ENCODE measurements at places on chromosomes 16 and 17.

DNA sequence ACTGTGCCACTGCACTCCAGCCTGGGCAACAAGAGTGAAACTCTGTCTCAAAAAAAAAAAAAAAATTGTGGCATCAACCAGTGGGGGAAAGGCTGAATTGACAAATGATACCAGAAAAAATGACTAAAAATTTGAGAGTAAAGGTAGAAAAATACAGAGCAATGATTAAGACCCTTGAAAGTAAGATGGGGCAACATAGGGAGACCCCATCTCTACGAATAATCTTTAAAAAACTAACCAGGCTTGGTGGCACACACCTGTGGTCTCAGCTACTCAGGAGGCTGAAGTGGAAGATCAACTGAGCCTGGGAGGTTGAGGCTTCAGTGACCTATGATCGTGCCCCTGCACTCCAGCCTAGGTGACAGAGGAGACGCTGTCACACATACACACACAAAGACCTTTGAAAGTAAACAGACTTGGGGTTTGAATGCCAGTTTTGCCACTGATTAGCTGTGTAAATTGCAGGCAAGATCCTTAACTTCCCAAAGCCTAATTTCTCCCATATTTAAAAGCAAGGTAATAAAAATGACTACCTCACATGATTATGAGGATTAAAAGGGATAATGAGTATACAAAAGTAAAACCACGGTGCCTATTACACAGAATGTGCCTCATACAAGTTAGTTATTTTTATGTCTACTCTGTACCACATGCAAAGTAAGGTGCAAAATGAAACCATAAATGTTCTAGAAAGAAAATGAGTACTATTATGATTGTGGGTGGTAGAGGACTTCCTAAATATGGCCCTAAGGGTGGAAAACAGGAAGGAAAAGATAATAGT, 21.7 kb upstream of the PAFAH1B1 start:
- DNase-seq, result no peak

DNA sequence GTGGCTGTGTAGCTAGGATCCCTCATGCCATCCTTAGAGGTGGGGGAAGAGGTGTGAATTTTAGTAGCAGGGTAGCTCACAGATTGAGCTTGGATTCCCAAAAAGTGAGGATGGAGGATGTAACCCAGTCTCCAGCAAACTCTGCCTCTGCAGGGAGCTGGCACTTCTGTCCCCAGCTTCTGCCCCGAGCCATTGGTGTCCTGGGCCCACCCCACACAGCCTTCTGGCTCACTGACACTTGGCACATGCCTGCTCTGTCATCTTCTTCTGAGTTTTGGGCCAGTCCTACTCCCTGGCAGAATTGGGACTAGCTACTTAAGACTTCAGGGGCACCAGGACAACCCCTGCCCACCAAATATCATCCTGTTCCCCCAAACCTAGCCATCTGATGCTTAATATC, 2.3 kb downstream of the CACNG5 start:
- no peak for DNase-seq

- DNase-seq, result no peak
Measured at GRCh38 chr16:77987810-77988209, 34.5 kb upstream of the CLEC3A start.

- DNase-seq, result peak; percentile 40
Measured at GRCh38 chr17:58121925-58122324, 26.3 kb upstream of the OR4D1 start.

GRCh38 chr17:10105513-10106001, 92.8 kb downstream of the GAS7 start:
- DNase-seq, result no peak

DNA sequence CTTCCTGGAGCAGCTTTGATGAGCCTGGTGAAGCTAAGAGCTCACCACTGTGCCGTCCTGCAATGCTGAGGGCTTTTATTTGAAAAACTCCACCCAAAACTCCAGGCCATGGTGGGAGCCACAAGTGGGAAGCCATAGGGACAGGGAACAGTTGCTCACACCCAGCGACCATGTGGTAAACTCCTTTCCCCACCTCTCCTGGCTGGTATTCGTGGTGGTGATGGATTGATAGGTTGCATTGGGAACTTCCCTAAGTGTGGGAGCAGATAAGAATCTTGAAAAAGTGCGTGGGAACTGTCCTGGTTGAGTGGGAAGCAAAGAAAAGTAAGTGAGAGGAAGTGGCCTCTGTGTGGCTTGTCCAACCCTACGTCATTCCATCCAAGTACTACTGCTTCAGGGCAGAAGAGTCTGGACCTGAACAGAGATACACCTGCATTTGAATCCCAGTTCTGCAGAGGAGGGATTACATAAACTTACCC, at the start of gene CCL1:
Gene CCL1 (minus strand): TSS at position 51 of the 479 bp plus-strand sequence. CDS start 72 bp downstream, outside the sequence.
- DNase-seq, result no peak

- DNase-seq, result no peak
Measured at GRCh38 chr17:58097384-58098088, 14.3 kb downstream of the DYNLL2 start.

DNA sequence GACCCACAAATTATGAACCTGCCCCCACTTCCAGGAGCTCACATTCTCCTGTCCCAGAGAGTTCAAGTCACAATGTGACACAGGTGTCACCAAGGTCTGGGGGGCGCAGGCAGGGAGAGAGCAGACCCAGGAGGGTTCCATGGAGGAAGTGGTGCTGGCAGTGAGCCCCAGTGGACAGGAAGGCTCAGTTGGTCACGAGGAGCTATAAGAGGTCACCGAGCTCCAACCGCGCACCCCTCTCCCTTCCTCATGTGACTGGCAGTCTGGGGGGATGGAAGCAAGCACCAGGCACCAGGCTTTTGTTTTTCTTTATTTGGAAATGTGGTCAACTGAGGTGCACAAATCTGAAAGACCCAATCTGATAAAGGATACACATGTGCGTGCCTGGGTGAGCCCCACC, 2.5 kb downstream of the ITGAD start:
- DNase-seq, result no peak

GRCh38 chr17:28433721-28434120, 27.7 kb upstream of the SLC46A1 start:
- no peak for DNase-seq

DNA sequence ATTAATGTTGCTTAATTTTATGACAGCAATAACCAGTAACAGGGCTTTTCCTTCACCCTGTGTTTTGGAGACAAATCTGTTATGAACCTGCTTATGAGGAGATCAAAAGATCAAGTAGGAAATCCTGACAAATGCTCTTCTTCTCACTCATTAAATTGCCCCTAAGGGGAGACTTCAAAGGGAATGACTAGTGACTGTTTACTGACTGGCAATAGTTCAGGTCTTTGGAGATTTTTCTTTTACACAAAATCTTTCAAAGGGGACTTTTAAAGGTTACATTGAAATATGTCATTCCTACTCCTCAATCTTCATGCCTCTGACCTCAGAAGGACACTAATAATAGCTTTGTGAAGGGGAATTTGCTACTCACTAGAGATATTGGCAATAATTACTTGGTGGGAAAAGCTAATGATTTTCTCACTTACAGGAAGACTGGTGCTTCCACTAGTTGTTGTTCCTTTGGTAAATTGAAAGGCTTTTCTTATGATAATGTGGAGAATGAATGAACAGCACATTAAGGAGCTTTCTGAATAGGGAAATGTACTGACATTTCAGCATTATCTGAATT, 292.9 kb upstream of the CA10 start:
- no peak for DNase-seq

DNA sequence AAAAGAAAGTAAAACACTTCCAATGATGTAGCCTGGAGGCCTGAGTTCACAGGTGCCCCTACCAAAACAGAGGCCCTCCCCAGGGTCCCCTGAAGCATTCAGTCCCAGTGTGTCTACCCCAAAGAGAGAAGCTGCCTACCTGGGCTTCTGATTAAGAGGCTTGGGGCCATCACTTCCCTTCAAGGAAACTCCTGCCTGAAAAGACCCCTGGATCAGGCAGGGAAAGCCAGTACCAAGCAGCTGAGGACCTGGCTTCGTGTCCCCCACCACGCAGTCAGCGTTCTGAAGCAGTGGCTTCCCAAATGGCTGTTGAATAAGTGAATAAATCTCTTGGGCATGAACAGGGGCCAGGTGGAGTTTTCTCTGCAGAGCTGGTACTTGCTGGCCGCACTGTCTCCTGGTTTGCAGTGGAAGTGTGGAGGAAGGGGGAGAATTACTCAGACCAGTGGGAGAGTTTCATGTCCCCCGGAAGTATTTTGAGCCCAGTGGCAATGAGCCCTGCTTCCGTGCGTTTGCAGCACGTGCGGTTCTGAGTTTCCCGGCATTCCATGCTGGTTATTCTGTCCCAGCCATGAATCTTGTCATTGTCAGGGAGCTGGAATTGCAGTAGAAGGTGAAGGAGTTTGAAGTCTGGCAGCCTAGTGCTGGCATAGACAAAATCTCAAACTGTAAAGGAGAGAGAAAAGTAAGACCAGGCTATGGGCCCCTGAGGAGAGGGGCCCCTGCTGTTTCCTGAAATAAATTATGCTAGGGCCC, 27.0 kb downstream of the RMI2 start:
- no peak for DNase-seq

DNA sequence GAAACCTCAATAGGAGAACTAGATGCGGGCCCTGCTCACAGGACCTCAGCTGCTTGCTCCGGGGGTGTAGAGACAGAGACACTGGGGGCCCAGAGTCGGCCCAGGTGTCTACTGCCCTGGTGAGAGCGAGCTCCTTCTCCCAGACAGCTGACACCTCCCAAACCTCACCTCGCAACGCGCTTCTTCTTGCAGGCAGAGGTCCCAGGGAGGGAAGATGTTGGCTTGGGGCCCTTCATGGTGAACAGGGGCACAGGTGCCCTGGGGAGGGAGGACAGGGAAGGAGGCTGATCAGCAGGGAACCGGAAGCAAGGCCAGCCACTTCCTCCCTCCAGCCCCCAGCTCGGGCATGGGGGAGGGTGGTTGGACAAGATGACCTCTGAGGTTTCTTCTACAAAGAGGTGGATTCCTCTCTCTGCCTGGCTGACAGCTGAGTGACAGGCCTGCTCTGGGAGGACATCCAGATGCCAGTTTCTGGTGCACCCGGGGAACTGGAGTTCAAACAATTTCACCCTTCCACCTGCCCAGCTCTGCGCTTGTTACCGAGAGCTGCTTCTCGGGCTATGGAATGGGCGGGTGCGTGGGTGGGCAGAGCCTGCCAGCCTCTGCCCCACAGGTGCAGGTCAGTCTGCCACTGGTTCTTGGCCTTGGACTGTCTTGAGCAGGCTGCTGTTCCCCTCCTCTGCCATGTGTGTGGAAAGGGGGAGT, 11.7 kb upstream of the GFAP start:
- DNase-seq, result peak; percentile 3

GRCh38 chr17:50053654-50053960, 2.3 kb upstream of the ITGA3 start:
- no peak for DNase-seq

- DNase-seq, result no peak
Measured at GRCh38 chr17:18997650-18998196, 6.8 kb downstream of the FAM83G start.

DNA sequence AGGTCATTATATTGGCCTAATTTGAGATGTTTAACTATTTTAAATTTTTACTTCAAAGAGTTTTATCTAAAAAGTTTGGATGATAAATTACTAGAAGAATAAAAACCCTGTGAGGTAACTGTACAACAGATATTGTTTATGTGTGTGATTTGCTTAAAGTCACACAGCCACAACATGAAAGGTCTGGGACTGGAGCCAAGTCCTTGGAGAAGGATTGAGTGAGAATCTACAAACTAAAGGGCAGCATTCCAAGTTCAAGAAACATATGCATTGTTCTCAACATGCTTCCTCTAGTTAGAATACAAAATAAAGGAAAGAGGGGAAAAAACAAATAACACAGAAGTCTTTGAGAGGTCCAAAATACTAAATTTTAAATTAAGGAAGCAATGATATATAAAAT, 131.5 kb upstream of the MON1B start:
- no peak for DNase-seq

DNA sequence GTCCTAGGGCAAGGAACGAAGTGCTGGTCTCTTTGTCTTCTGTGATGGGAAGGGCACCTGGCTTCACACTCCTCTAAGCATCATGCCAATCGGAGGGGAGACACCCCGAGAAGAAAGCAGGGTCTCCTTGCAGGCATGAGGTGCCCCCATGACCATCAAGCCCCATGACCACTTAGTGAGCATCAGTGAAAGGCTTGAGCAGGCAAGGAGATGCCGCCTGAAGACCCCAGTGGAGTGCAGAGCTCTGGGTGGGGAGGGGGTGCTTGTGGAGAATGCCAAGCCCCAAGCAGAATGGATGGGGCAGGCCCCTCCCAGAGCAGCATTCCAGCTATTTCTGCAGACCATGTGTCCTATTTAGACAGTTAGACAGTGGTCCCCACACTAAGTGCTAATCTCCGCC, 232.7 kb upstream of the TNRC6C start:
- DNase-seq, result no peak

DNA sequence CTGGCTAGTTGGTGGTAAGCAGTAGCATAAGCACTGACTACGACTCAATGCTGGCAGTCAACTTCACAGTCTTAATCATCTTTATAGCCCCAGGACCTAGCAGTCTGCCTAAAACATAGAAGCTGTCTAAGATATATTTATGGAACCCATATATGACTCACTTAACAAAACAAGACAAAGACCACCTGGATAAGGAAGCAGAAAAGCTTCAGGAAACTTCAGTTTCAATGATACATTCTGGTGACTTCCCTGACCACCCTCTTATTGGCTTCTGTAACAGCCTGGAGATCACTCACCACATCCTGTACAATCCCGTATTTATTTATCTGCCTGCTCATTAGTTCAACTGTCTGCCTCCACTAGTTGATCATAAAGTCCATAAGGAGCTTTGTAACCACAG, 95.5 kb downstream of the PMP22 start:
- DNase-seq, result no peak

GRCh38 chr16:84220851-84221250, 19.0 kb downstream of the KCNG4 start:
- no peak for DNase-seq

DNA sequence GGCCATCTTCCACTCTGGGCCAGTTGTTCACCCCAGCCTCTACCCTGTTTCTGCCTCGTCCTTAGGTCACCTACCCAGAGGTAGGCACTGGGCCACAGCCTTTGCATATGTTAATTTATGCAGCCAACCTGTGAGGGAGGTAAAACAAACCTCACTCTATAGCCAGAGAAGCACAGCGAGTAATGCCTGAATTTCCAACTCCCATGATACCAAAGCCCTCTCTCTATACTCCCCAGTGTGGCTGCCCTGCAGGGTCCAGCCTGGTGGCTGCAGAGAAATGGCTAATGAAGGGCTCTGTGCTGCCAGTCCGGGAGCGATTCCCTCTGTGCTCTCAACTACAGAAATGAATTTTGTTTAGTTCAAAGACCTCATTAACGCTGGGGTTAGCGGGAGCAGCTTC, 397.0 kb upstream of the CCL2 start:
- no peak for DNase-seq

- DNase-seq, result no peak
Measured at GRCh38 chr17:14886200-14886739, 378.9 kb downstream of the PMP22 start.
